Fibroblast of lung (primary cell): ENCODE measurements at places on chromosomes 3 and 15. TPM values are rescaled to one million over a fixed set of nuclear protein-coding genes. Genes with fewer than 3 reads are reported as not detected.

- no peak for DNase-seq
- peaks cover 3% of the 10 kb centered on the region for H3K4me1 ChIP-seq
- no peak overlapping the region for H3K27ac ChIP-seq
- H3K27me3 ChIP-seq: no peaks in the 10 kb centered on the region
Measured at GRCh38 chr15:90225047-90225446, 8.7 kb downstream of the CIB1 start.

DNA sequence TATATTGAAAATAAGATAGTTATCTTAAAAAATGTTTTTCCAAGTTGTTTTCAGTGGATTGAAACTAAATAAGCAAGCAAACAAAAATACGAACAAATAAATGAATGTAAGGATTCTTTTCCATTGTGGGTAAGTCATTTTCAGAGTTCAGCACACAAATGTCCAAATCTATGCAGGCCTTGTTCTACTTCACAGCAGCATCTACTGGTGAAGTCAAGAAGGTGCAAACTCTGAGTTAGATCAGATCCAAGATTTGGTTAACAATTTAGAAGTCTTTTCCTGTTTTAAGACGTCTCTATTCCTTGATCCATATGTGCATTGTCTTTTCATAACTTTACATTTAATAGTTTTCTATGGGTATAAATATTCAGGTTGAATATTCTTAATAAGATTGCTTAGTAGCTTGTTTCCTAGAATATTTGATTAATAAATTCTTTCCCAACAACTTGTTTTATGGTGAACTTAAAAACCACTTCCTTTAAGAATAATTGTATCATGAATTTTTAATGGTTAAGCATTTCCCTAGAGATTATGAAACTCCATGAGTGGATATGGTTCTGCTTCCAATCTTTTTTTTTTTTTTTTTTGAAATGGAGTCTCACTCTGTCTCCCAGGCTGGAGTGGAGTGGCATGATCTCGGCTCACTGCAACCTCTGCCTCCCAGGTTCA is 10.5 kb downstream of the PTX3 start:
- no peaks in the 10 kb centered on the region for H3K27me3 ChIP-seq
- peak; percentile 58 for DNase-seq
- peaks cover 5% of the 10 kb centered on the region for H3K4me1 ChIP-seq
- H3K36me3 ChIP-seq: peaks cover 4% of the 10 kb centered on the region
- no peak overlapping the region for H3K4me3 ChIP-seq
- no peak overlapping the region for H3K27ac ChIP-seq

- H3K36me3 ChIP-seq: no peaks in the 10 kb centered on the region
- H3K27me3 ChIP-seq: peaks cover 11% of the 10 kb centered on the region
- DNase-seq: no peak
Measured at GRCh38 chr3:3800080-3800455, 837 bp downstream of the LRRN1 start.

DNA sequence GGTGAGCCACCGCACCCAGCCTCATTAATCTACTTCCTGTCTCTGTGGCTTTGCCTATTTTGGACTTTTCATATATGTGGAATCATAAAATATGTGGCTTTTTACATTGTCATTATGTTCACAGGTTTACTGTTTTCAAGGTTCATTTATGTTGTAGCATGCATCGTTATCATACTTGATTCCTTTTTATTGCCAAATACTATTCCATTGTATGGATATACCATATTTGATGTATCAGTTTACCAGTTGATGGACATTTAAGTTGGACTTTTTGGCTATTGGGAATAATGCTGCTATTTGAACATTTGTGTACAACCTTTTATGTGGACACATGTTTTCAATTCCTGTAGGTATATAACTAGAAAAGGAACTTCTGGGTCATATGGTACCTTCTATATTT is 14.0 kb downstream of the GXYLT2 start:
- H3K36me3 ChIP-seq: no peaks in the 10 kb centered on the region
- DNase-seq: no peak
- no peak overlapping the region for H3K4me3 ChIP-seq
- H3K27ac ChIP-seq: no peak overlapping the region
- H3K4me1 ChIP-seq: peaks cover 7% of the 10 kb centered on the region
- H3K27me3 ChIP-seq: no peaks in the 10 kb centered on the region

- H3K36me3 ChIP-seq: no peaks in the 10 kb centered on the region
- no peak for DNase-seq
- no peak overlapping the region for H3K27ac ChIP-seq
- H3K4me1 ChIP-seq: no peaks in the 10 kb centered on the region
- H3K27me3 ChIP-seq: no peaks in the 10 kb centered on the region
Measured at GRCh38 chr3:156626104-156626503, 48.3 kb upstream of the TIPARP start.

DNA sequence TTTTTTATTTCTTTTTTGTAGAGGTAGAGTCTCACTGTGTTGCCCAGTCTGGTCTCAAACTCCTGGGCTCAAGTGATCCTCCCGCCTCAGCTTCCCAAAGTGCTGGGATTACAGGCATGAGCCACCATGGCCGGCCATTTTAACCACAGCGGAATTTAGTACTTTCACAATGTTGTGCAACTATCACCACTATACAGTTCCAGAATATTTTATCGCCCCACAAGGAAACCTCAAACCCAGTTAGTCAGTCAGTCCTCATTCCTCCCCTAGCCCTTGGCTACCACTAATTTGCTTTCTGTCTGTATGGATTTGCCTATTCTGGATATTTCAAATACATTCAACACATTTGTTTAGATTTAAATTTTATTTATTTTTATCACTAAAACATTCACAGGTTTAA is 15.5 kb upstream of the HOMER2 start:
- no peaks in the 10 kb centered on the region for H3K36me3 ChIP-seq
- no peaks in the 10 kb centered on the region for H3K27me3 ChIP-seq
- H3K4me3 ChIP-seq: no peak overlapping the region
- no peaks in the 10 kb centered on the region for H3K4me1 ChIP-seq
- H3K27ac ChIP-seq: no peak overlapping the region
- DNase-seq: peak; percentile 15

- H3K27ac ChIP-seq: no peak overlapping the region
- peaks cover 4% of the 10 kb centered on the region for H3K36me3 ChIP-seq
Measured at GRCh38 chr15:90620379-90621067, 90.8 kb downstream of the CRTC3 start.

- H3K4me3 ChIP-seq: no peak overlapping the region
- no peak for DNase-seq
- H3K27ac ChIP-seq: no peak overlapping the region
- no peaks in the 10 kb centered on the region for H3K36me3 ChIP-seq
- no peaks in the 10 kb centered on the region for H3K27me3 ChIP-seq
Measured at GRCh38 chr3:180332608-180333007, 269.4 kb upstream of the TTC14 start.

DNA sequence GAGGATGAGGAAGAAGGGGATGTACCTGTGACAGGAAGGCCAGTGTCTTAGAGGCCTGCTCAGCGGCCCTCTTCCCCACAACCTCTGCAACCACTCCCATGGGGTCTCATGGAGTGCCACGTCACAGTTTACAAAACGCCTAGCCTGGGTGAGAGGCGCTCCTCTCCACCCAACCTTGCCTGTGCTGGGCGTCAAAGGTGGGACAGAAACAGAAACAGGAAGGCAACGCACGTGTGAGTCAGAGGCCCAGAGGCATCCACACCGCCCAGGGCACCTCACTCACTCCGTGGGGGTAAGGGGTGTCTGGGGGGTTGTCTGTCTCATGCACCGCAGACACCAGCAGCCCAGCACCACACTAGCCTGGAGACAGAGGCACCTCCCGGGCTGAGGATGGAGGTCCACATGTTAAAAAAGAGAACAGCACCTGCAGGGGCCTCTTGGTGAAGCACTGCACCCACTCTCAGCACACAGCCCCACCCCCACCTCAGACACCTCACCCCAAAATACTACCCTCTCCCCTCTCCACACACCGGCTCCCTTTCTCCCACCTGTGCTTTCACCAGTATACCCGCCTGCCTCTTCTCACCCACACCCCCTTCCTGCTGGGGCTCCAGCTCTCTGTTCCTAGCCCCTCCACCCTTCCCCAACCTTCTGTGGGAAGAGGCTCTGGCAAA is 4.7 kb upstream of the CALML4 start:
- H3K36me3 ChIP-seq: peaks cover 2% of the 10 kb centered on the region
- DNase-seq: no peak
- no peaks in the 10 kb centered on the region for H3K27me3 ChIP-seq
- H3K4me1 ChIP-seq: no peaks in the 10 kb centered on the region
- H3K27ac ChIP-seq: no peak overlapping the region

DNA sequence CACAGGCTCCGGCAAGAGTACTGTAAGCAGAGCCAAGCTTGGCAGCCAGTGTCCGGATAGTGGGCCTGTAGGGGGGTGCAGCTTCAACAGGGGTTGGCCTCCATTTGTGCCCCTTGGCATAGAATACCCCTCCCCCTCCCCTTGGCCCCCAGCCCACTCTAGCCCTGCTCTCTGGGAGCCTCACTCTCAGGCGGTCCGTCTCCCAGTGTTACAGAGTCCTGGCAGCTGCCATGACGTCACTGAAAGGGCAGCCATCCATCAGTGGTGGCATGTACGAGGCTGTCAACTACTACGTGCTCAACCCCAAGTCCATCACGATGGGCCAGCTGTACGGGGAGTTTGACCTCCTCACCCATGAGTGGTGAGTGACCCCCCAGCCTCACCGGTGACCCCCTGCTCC is 50.4 kb downstream of the DNAH1 start:
- no peaks in the 10 kb centered on the region for H3K36me3 ChIP-seq
- no peaks in the 10 kb centered on the region for H3K4me1 ChIP-seq
- H3K27me3 ChIP-seq: no peaks in the 10 kb centered on the region
- DNase-seq: no peak
- no peak overlapping the region for H3K4me3 ChIP-seq

- no peaks in the 10 kb centered on the region for H3K27me3 ChIP-seq
- no peaks in the 10 kb centered on the region for H3K36me3 ChIP-seq
- DNase-seq: no peak
- no peaks in the 10 kb centered on the region for H3K4me1 ChIP-seq
- no peak overlapping the region for H3K4me3 ChIP-seq
Measured at GRCh38 chr15:73244333-73244732, 124.4 kb downstream of the HCN4 start.

- no peak for DNase-seq
- H3K27me3 ChIP-seq: no peaks in the 10 kb centered on the region
- no peaks in the 10 kb centered on the region for H3K4me1 ChIP-seq
Measured at GRCh38 chr3:6047016-6047415, 813.9 kb upstream of the GRM7 start.

DNA sequence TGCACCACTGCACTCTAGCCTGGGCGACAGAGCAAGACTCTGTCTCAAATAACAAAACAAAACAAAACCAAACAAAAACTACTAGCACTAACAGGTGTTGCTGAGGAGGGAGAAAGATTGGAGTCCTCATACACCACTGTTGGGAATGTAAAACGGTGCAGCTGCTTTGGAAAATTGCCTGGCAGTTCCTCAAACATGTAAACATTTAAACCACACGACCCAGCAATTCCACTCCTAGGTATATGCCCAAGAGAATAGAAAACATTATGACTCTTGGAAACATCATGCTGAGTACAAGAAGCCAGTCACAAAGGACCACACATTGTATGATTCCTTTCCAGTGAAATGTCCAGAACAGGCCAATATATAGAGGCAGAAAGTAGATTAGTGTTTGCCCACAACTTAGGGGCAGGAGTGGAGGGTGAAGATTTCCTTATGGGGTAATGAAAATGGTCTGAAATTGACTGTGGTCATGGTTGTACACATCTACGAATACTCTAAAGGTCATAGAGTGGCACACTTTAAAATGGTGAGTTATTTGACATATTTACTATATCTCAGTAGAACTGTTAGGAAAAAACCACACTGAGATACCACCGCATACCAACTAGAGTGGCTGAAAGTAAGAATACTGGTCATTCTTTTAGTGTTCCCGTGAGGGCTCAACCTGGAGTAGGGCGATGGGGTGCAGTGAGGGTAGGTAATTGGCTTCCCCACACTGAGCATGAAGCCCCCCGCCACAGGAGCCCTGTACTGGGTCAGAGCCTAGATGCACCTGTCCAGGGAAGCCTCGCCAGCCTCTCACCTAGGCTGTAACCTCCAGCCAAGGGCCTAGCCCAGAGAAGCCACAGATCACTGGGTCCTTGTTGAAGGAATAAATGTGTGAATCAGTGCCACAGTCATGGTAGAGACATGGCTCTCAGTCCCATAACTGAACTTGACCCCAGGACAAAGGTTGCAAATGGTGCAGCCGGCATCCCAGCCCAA is 131.1 kb downstream of the NUP210 start:
- no peaks in the 10 kb centered on the region for H3K36me3 ChIP-seq
- peaks cover 1% of the 10 kb centered on the region for H3K27me3 ChIP-seq
- no peak overlapping the region for H3K27ac ChIP-seq
- H3K4me1 ChIP-seq: no peaks in the 10 kb centered on the region
- no peak for DNase-seq

- H3K4me1 ChIP-seq: peaks cover 4% of the 10 kb centered on the region
- H3K27ac ChIP-seq: no peak overlapping the region
- H3K36me3 ChIP-seq: no peaks in the 10 kb centered on the region
- DNase-seq: peak; percentile 70
Measured at GRCh38 chr3:194556086-194557056, 69.6 kb upstream of the ATP13A3 start.

DNA sequence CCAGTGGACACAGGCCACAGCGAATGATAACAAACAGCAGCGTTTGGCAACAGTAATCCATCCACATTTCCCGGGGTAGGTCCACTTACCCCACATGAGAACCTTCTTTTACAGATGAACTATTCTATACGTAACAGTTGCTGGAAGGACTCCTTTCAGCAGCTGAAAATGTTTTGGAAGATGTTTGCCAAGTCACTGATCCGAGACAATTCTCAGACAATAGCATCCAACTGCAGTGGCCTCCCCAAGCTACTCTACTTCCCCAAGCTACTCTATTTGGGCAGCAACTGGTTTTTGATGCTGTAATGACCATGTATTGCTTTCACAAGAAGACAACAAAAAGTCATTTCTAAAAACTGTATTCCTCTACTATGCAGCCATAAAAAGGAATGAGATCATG is 87.5 kb downstream of the ADAMTS17 start:
- H3K27me3 ChIP-seq: no peaks in the 10 kb centered on the region
- no peak overlapping the region for H3K27ac ChIP-seq
- H3K4me1 ChIP-seq: no peaks in the 10 kb centered on the region
- no peaks in the 10 kb centered on the region for H3K36me3 ChIP-seq
- H3K4me3 ChIP-seq: no peak overlapping the region
- no peak for DNase-seq

DNA sequence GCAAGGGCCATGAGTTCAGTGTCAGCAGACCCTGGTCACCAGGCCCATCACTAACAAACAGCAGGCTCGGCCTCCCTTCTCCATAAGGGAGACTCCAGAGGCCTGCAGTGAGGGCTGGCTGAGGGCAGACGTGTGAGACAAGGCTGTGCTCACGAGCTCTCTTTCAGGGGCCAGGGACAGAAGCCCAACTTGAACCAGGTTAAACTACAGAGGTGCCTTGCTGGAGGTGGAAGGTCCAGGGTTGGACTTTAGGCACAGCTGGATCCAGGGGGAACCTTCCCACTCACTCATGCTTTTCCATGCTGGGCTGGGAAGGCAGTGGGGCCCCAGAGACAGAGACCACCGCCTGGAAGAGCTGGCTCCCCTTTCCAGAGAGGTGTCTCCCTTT is 19.0 kb downstream of the CFAP100 start:
- peaks cover 18% of the 10 kb centered on the region for H3K27me3 ChIP-seq
- H3K27ac ChIP-seq: no peak overlapping the region
- no peaks in the 10 kb centered on the region for H3K4me1 ChIP-seq
- no peaks in the 10 kb centered on the region for H3K36me3 ChIP-seq
- no peak for DNase-seq

GRCh38 chr15:78327466-78327865 is 12.7 kb upstream of the CRABP1 start:
- no peak overlapping the region for H3K4me3 ChIP-seq
- H3K4me1 ChIP-seq: no peaks in the 10 kb centered on the region
- H3K27me3 ChIP-seq: peaks cover 4% of the 10 kb centered on the region
- DNase-seq: no peak
- H3K36me3 ChIP-seq: no peaks in the 10 kb centered on the region

GOLGA8G gene
- not detected in 2 replicates for total RNA-seq

ETV5 gene
- 15.4 and 24.9 TPM in 2 replicates for total RNA-seq
